ENCODE measurements at places on chromosomes 3 and 15. TPM values are rescaled to one million over a fixed set of nuclear protein-coding genes. Genes with fewer than 3 reads are reported as not detected.

Gene CHRM5
- under 0.01 TPM for total RNA-seq

Gene CELF6
- under 0.01 TPM for total RNA-seq

Gene BNIP2
- 66.1 TPM for total RNA-seq

Gene CIP2A
- 4.1 TPM for total RNA-seq

All from smooth muscle cell of bladder (primary cell).